ENCODE measurements at places on chromosomes 7 and 10. TPM values are rescaled to one million over a fixed set of nuclear protein-coding genes. Genes with fewer than 3 reads are reported as not detected.

The ADAMTS14 gene
- 0.17 TPM for total RNA-seq

The UPK3BL1 gene
- 22.5 TPM for total RNA-seq

The SDK1 gene
- total RNA-seq, result 2.4 TPM

The OR9A2 gene
- not detected for total RNA-seq

The CPA1 gene
- 0.94 TPM for total RNA-seq

The CPEB3 gene
- 0.82 TPM for total RNA-seq

The ENKUR gene
- total RNA-seq, result not detected

The SLC18A3 gene
- not detected for total RNA-seq

The FAM24B gene
- total RNA-seq, result 3.2 TPM

The POLR2J2 gene
- 0.23 TPM for total RNA-seq

The HOXA3 gene
- 8.3 TPM for total RNA-seq

The PSD gene
- total RNA-seq, result 12.1 TPM

The ABLIM1 gene
- 20.6 TPM for total RNA-seq

The CCZ1B gene
- 16.7 TPM for total RNA-seq

The TAC1 gene
- total RNA-seq, result not detected

The SHTN1 gene
- 1.3 TPM for total RNA-seq

The SKIDA1 gene
- 1.4 TPM for total RNA-seq

The NAT16 gene
- not detected for total RNA-seq

The MRLN gene
- total RNA-seq, result not detected

The NEBL gene
- 14.7 TPM for total RNA-seq

The ERCC6 gene
- total RNA-seq, result 22.4 TPM

The TSPAN13 gene
- 5.6 TPM for total RNA-seq

The ELOVL3 gene
- 0.68 TPM for total RNA-seq

The ST7 gene
- 31.7 TPM for total RNA-seq

The CDK5 gene
- 11.8 TPM for total RNA-seq

The UROS gene
- 74.4 TPM for total RNA-seq

The ITIH2 gene
- not detected for total RNA-seq

The DNAH11 gene
- total RNA-seq, result not detected

The MSS51 gene
- 0.35 TPM for total RNA-seq

The VSTM2A gene
- total RNA-seq, result not detected

The DPP6 gene
- 0.35 TPM for total RNA-seq

The GIMAP2 gene
- total RNA-seq, result 0.09 TPM

The COL1A2 gene
- total RNA-seq, result 8,614 TPM

The GRM3 gene
- total RNA-seq, result not detected

The PDCD11 gene
- total RNA-seq, result 18.9 TPM

The PALD1 gene
- 3.7 TPM for total RNA-seq

The HOXA11 gene
- total RNA-seq, result 4.0 TPM

The STAMBPL1 gene
- 36.9 TPM for total RNA-seq

The VSTM4 gene
- total RNA-seq, result 9.3 TPM

The SEMA3C gene
- total RNA-seq, result 55.4 TPM

The LIPJ gene
- not detected for total RNA-seq

The HTRA1 gene
- total RNA-seq, result 523 TPM

Measured in pericardium fibroblast (primary cell).